CD4-positive, alpha-beta T cell treated with Interferon alpha-2 for 1 hour (primary cell): ENCODE measurements at places on chromosomes 12 and 14.

DNA sequence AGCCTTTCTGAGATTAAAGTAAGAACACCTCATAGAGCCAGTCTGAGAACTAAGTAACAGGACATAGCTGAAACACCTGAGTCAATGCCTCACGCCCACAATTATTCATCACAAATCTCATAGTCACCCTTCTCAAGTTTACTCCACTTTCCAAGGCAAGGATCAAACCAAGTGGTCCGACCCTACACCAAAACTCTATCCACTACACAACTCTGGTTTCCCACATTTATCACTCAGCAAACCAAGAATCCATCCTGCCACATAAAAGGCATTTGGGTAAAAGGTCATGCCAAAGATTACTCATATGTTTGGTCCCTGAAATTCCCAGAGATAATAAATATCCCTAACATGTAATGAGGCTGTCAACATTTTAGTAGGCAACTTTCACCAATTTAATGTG, 144.1 kb downstream of the RPAP3 start:
- DNase-seq, result no peak

GRCh38 chr14:92653162-92653651, 95.2 kb downstream of the LGMN start:
- no peak for DNase-seq

GRCh38 chr12:41605545-41606305, 417.6 kb downstream of the PDZRN4 start:
- DNase-seq, result no peak

DNA sequence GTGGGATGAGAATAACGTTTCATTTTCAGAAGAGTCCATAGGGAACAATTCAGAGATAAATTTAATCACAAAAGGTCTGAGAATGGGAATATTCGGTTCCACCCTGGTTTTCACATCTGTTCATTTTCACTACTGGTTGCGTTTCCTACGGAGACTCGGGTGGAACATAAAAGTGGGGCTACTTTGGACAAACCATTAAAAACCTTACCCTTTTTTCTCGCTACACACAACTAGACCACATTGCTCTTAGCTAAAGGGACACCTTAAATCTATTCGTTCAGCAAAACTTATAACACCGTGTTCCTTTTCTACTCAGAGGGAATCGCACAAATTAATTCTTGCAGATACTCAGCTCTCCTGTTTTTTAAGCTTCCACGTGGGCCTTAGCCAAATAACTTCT, 1.0 kb upstream of the SUDS3 start:
- DNase-seq, result no peak

DNA sequence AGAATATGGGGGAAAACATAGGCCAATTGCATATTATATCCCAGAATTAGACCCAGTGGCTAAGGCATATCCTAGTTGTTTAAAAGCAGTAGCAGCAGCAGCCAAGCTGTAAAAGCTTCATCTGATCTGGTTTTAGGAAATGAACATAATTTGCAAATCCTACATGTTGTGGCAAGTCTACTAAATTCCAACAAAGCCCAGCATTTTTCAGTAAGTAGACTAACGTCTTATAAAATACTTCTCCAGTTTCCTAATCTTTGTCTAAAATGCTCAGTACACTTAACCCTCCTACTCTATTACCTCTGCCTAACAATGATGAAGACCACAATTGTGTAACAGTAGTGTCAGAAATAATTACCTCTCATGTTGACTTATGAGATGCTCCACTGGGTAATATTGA, 70.9 kb upstream of the RERGL start:
- DNase-seq, result no peak

- DNase-seq, result no peak
These were observed 1.1 kb downstream of the RHNO1 start for GRCh38 chr12:2877953-2878732.

DNA sequence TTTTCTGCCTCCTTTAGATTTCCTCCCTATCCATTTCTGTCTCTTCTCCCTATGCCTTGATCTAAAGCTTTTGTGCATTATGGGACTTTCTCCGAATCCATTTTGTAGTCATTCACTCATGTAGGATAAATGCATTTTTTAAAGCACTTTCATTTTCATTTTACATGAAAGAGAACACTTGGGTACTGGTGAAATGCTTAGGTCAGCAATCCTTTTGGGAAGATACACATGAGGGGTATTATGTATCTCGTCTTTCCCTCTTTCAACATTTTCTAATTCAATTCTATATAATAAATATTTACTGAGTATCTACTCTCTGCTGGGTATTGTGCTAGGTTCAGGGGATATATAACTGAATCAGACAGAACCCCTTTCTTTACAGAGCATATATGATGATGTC, 577.6 kb downstream of the NRXN3 start:
- DNase-seq, result no peak

DNA sequence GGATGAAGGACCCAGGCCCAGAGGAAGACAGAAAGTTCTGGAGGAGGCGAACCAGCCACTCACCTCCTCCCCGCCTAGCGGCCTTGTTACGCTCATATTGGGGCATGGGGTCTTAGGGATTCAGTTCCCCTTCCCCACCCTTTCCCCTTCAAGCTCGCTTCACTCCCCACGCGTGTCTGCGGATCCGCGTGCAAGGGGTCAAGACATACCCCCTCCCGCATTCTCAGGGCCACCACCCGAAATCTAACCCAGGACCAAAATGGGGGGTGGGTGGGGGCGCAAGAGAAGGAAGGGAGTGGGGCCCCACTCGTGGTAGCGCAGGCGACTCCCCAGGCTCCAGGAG, 584 bp upstream of the RFX4 start:
- DNase-seq, result no peak

- DNase-seq, result no peak
These were observed 62.2 kb downstream of the SOX5 start for GRCh38 chr12:23887055-23887835.
